H4 (cell line): ENCODE measurements at places on chromosomes 3 and 15. TPM values are rescaled to one million over a fixed set of nuclear protein-coding genes. Genes with fewer than 3 reads are reported as not detected.

RETNLB gene
- not detected in 2 replicates for total RNA-seq

GRCh38 chr3:146491303-146491702, 21.9 kb upstream of the PLSCR2 start:
- DNase-seq: no peak

GRCh38 chr3:146157325-146158060, 3.5 kb downstream of the PLOD2 start:
- DNase-seq: no peak

TRIM42 gene
- total RNA-seq: not detected in 2 replicates

- DNase-seq: no peak
These were observed 26.3 kb downstream of the GABRR3 start for GRCh38 chr3:98008855-98009254.

DNA sequence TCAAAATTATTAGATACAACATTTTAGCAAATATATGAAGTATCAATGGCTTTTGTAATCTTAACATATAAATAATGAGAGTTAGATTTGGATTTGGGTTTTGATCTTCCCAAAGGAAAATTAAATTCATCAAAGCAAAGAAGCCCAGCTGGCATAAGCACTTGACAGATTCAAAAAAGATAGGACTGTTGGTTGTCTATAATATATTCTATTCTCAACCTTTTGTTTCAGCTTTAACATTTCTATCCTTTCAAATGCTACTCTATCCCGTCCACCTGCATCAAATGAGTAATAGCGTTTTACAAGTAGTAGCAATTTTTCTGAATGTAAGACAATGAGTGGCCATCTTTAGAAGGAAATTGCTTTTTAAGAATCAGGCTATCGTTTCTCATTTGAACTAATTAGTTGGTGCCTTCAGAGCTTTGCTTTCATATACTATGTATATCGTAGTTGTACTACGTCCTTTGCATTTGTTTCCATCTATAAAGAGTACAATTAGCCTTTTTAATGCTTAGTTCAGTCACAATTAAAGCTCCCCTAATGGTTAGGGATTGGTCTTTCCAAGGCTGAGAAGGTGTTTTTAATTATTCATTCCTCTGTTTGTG, 278.0 kb downstream of the UBE2E2 start:
- no peak for DNase-seq
